ENCODE measurements at places on chromosomes 2 and 18.

DNA sequence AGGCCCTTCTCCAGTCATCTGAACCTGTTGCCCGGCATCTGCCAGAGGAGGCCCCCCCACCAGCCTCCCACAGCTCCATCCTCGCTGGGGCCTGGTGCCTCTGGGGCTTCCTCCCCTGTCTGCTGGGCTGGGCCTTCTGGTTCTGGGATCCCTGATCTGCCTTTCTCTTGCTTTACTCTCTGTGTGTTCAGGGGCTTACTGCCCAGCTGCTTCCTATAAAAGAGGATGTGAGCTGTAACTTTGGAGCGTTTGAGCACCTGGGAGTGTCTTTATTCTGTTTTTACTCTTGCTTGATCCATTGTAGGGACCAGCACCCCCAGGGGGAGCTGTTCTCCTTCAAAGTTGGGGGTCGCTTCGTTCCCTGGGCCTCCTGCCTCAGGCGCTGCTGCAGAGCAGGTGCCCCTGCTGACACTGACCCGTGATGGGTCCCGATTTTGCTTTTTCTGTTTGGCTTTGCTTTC is 23.1 kb upstream of the FAHD2A start:
- DNase-seq, result no peak

DNA sequence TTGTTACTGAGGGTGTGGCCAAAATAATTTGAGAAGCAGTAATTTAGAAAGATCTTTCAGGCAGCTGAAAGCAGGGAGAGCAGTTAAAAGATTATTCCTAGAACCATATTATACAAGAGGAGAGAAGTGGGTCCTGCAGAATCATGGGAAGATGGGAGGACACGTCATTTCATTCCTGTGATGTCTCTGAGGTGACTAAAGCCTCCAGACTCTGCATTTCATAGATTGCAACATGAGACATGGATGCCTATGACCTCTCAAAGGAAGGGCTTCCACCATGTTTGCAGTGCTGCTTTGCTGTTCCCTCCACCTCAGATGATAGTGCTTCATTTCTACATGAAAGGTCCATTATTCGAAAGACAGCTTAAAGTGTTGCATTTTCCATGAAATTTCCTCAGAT is 788.4 kb downstream of the TSN start:
- no peak for DNase-seq

- no peak for DNase-seq
Observed at GRCh38 chr18:9642799-9643462, 28.6 kb upstream of the PPP4R1 start.

- no peak for DNase-seq
Observed at GRCh38 chr2:238247841-238248453, 8.1 kb upstream of the HES6 start.

GRCh38 chr2:182110347-182110746 is 124.7 kb downstream of the PPP1R1C start:
- DNase-seq, result no peak

- no peak for DNase-seq
Observed at GRCh38 chr2:200448455-200448854, 61.4 kb downstream of the KCTD18 start.

DNA sequence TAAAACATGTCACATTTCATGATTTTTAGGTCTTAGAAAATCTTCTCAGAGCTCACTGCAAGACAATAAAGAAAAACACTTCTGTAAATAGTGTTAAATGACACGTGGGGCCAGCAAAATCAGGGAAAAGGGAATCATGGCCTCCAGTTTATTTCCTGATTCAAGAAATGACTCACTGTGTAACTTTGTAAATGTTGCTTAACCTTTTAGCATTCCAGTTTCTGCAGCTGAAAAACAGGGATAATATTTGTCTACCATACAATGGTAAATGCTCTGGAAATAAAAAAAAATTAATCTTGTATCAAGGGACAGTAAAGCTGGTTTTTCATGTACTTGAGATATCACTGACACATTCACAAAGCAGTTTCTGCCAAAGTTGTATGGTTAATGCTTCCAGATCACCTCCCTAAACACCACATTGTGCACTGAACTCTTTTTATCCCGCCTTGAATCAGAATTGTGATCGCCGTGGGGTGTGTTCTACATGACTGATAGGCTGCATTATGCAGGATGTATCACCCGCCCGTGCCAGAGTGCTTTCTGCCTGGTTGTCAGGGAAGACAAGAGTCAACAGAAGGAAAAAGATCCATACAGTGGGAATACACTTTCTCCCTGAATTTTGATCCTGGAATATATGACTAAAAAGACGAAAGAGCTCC is 238.8 kb downstream of the IKZF2 start:
- no peak for DNase-seq

DNA sequence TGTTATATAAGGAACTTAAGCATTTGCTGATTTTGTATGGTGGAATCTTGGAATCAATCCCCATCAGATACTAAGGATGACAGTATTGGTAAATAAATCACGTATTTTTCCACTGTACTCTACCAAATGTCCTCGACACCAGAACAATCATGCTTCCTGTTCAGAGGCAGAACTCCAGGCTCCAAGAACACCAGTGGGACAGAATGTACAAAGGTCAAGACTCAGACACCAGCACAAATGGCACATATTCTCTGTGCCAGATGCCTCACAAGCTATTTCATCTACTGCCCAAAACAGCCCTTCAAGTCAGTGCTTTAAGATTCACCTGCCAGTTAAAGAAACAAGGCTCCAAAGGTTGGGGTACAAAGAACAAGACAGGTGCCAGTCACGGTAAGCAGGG is 420.5 kb downstream of the STK39 start:
- no peak for DNase-seq

DNA sequence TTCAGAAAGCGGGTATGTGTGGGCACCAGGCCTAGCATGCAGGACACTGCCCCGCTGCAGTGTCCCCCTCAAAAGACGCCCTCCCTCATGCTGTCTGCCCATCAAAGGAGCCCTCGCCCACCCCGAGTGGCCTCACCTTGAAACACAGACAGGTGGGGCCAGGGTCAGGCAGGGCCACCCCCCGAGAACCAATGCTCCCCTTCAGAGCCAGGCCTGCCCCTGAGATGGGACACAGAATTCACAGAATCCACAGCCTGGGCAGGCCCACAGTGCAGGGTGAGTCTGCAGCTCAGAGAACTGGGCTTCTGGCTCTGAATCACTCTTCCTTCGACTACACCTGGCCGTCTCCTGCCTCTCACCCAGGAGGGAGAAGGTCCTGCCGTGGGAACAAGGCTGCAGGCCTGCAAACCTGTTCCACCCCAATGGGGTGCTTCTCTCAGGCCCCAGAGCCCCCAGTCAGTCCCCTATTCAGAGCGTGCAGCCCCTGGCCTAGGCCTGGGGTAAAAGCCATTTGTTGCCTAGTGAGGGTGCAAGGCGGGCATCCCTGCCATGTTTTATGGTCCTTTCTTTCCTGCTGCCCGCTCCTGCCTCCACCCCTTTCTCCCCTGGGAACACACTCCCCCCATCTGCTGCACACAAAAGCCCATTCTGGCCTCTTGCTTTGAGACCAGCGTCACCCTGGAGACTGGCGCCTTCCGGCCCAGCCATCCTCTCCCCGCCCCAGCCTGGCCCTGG is 11.3 kb upstream of the ARHGEF4 start:
- no peak for DNase-seq

GRCh38 chr2:87995756-87996155 is 20.6 kb downstream of the RNU2-63P start:
- DNase-seq, result no peak

Data from GF-D8 (cell line).